Neuronal stem cell (in vitro differentiated cells): ENCODE measurements at places on chromosomes 6 and 20.

DNA sequence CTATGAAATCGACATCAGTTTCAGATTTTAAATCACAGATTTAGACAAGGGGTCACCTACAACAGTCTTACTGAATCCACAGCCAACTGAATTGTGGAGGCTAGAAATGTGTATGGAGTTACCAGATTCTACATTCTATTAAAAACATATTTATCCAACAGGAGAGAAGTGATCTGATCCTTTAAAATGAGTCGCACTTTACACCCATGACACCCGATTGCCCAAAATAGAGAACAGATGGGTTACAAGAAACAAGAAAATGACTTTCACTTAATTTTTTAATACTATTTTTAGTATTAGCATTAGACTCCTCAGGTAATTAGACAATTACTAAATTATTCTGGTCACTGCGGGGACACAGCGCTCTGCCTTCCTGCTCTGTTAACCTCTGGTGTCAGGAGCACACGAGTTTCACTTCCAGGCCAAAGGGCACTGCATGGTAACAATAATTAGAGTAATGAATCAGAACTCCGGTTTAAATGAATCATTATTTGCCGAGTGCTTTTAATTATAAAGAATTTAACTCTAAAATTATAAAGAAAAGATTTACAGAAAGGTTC is 108.6 kb downstream of the ATP9A start:
- DNase-seq: no peak

GRCh38 chr6:168638468-168639271 is 197.7 kb downstream of the SMOC2 start:
- DNase-seq: no peak

- no peak for DNase-seq
Measured at GRCh38 chr6:47633141-47633540, 65.2 kb upstream of the ADGRF4 start.

- no peak for DNase-seq
Measured at GRCh38 chr6:36577301-36577700, 16.9 kb upstream of the SRSF3 start.

GRCh38 chr6:108771421-108771820 is 76.8 kb upstream of the ARMC2 start:
- no peak for DNase-seq

- no peak for DNase-seq
Measured at GRCh38 chr6:139251045-139251690, 40.6 kb downstream of the TXLNB start.

GRCh38 chr6:87012035-87012434 is 74.7 kb downstream of the HTR1E start:
- no peak for DNase-seq

DNA sequence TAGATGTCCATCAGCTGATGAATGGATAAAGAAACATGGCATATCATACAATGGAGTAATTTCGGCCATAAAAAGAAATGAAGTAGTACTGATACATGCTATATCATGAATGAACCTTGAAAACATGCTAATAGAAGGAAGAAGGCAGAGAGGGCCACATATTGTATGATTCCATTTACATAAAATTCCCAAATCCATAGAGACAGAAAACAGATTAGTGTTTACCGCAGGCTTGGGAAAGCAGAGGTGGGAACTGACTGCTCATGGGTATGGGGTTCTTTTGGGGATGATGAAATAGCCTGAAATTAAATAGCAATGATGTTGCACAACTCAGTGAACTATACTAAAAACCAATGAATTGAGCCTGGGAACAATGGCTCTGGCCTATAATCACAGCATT is 58.3 kb downstream of the SERAC1 start:
- DNase-seq: no peak

DNA sequence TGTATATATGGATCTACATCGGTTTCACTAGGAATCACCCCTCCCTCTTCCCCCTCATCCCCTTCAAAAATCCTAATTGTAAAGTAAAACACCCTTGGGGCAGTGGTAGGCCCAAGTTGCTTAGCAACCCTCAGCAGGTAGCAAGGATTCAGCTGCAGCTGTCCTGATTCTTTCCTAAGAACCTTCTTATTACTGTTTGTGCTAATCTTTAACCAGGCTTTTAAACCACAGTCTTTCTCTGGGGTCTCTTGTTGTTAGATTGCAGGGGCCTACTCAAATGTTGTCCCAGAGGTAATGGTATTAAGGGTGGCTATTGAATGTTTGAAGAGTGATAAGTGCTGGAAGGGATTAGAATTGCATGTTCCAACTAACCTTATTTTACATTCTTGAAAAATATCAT is 46.4 kb downstream of the PRL start:
- peak; percentile 67 for DNase-seq

GRCh38 chr6:134258849-134259306 is 59.0 kb downstream of the SGK1 start:
- no peak for DNase-seq

- DNase-seq: no peak
Measured at GRCh38 chr20:24236201-24236600, 233.2 kb upstream of the SYNDIG1 start.

DNA sequence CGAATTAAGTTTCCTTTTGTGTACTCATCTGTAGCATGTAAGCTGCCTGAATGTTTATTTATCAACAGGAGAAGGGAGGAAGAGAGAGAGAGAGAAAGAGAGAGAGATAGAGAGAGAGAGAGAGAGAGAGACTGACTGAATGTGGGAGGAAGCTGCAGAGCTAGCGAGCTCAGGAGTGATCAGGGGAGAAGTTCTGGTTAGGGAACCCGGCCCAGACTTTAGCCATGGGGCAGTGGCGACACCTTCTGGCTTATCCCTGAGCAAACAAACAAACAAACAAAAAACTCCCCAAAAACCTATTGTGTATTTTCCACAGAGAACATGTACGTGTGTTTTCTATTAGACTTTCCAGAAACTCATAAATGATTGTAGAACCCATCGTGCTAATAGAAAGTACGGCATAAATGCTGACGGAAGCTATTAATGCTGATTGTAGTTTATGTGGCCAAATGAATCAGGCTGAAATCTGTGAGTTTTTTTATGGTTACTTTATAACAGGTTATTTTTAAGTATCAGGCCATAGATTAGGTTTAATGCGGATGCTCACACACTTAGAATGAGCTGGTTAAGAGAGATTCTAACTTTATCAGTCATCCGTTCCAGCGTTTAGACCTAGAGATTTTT is 92.8 kb downstream of the CLIC5 start:
- peak; percentile 59 for DNase-seq

- DNase-seq: no peak
Measured at GRCh38 chr6:41713159-41713649, 22.2 kb downstream of the TFEB start.

GRCh38 chr6:51893366-51893765 is 194.0 kb downstream of the PKHD1 start:
- no peak for DNase-seq

GRCh38 chr20:1706079-1706478 is 48.5 kb upstream of the SIRPG start:
- DNase-seq: no peak

- DNase-seq: no peak
Measured at GRCh38 chr20:25467441-25467840, 60.0 kb downstream of the GINS1 start.

- no peak for DNase-seq
Measured at GRCh38 chr6:138914701-138915100, 73.4 kb downstream of the REPS1 start.

DNA sequence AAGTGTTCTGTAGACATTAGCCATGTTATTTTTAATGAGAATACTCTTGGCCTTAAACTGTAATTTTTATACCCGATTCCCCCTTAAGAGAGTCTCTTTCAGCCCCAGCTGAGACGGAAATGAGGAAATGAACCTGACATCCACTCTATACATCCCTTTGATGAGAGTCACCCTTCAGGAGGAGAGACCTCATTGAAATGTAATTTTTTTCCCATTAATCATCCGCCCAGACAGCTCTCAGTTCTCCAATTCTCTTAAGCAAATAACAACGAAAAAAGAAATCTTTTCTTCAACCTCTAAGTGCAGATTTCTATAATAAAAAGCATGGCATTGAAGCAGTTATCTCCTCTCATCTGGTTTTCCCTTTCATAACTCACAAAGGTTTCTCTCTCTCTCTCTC is 243.8 kb upstream of the PMEPA1 start:
- no peak for DNase-seq

DNA sequence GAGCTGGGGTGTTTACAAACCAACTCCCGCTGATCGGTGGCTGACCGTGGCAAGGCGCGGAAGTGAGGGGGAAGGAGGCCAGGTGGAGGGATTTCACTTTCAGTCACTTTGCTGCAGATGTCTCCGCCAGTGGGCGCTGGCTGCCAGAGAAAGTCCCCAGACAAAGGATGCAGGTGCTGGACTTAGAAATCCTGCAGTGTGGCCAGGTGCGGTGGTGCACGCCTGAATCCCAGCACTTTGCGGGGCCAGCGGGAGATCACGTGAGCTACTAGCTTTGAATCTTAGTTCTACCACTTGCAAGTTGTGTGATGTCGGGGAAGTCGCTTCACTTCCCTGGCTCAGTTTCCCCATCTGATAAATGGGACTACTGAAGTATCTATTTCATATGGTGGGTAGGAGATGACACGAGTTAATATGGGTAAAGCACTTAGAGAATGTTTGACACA is 180.4 kb downstream of the ZNF217 start:
- DNase-seq: peak; percentile 8

DNA sequence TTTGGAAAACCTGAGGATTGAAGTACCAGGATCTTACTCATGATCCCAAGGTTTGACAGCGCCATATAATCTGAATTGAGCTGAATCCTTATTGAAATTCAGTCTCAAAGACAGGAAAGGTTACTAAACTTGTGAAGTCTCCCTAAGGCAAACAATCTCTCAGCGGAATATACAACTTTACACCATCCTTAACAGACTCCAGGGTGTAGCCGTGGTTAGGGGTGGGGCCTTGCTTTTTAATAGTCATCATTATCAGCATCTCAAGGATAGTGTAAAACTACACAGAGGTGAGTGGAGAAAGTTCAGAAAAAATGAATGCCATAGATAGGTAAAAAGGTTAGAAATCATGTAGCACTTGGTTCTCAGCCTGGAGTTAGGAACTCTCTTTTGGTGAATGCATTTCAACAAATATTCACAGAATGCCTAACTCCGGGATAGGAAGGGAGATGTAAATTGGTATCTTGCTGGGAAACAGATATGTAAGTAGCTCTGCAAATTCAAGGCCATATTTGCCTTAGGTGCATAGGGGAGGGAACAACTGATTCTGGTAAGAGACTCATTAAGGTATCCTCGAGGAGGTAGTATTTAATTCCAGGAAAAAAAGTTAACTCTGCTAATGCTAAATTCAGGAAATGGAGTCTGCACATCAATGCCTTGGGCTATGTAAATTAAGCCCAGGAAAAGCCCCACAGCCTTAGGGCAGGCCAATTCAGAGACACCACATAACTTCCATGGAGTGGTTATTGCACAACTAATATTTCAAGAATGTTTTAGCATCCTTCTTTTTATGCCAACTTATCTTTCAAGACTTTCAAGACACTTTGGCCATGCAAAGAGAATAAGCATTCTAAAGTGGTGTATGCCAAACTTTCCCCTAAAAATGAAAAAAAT is 61.6 kb downstream of the SNAP25 start:
- DNase-seq: no peak

DNA sequence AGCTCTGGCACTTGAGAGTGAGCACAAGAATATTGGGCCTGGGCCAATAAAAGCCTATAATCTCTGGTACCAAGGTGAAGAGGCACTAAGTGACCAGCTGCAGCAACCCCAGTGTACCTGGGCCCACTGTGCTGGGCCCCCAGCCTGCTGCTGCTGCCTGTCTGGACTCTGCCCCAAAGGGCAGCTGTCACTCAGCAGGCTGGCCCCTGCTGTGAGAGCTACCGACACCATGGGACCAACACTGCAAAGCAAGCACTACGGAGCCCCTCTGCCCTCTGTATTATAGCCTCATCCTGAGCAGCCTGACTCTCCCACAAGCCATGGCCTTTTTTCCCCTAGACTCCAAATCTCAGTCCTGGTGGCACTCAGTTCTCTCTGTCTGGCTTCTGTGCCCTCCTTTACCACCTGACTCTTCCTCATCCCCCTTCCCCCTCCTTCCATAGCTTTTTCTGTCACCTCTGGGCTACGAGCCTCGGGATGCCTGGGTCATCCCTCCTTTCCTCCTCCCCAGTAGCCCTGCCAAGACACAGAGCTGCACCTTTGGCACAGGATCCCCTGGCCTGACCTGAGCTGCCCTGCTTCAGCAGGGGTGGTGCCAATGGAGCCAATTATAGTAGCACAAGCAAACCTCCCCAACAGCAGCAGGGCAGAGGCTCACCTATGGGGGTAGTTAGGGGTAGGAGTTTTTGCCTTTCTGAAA is 14.2 kb downstream of the RRP36 start:
- no peak for DNase-seq

DNA sequence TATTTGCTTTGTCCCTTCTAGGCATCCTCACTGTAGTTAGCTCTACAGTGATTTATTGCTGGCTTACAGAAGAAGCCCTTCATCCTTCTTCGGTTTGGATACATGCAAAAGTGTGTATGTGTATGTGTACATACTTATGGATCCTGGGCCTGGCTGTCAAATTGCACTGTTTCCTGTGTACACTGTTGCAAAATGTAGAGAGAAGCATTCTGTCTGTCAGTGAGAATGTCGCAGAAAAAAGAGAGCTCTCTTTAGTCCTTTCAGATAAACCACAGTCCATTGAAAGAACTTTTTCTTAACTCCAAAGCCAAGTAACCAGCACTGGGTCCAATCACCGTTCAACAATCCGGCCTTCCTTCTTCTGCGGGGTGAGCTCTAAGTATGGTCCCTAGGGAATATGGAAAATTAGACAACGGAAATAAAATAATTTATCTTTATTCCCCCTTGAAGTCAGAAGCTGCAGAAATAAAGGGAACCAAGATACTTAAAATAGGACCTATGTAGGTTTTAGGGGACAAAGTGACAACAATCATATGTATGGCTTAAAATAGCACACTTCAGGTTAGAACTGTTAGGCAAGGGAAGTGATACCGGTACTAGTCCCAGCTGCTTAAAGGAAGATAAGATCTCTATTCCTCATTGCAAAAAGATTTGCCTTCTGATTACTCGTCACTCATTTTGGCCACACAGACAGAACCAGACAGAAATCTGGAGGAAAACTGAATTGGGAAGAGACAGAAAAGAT is 107.0 kb downstream of the CD83 start:
- DNase-seq: no peak

- DNase-seq: no peak
Measured at GRCh38 chr6:134938896-134939295, 11.0 kb downstream of the ALDH8A1 start.

DNA sequence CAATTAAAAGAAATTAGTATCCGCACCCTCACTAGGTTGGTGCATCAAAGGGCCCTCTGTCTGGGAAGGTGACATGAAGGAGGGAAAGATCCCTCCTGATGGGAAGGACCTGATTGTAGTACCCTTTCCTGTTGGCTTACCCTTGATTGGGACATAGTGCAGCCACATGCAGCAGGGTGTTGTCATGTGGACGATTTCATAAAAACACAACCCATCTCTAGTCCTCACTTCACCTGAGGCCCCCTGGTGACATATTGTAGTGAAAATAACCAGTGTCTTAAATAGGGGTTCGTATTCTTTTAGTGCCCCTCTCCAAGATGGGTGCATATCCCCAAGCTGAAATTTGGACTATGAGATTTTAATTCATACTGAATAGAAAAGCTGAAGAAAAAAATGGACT is 97.3 kb downstream of the SLX4IP start:
- DNase-seq: no peak

- DNase-seq: no peak
Measured at GRCh38 chr20:56760610-56761009, 131.5 kb downstream of the TFAP2C start.

GRCh38 chr6:101543796-101544195 is 150.3 kb downstream of the GRIK2 start:
- no peak for DNase-seq

GRCh38 chr6:111555036-111555435 is 50.6 kb downstream of the TRAF3IP2 start:
- DNase-seq: no peak

GRCh38 chr6:131924881-131925474 is 26.2 kb downstream of the CCN2 start:
- peak; percentile 35 for DNase-seq
